GM06990 (cell line): ENCODE measurements at places on chromosomes 3 and 15.

GRCh38 chr3:12992629-12993516, 80.4 kb downstream of the IQSEC1 start:
- DNase-seq: no peak

GRCh38 chr3:52231502-52232278, 6.2 kb upstream of the TLR9 start:
- peak; percentile 70 for DNase-seq

DNA sequence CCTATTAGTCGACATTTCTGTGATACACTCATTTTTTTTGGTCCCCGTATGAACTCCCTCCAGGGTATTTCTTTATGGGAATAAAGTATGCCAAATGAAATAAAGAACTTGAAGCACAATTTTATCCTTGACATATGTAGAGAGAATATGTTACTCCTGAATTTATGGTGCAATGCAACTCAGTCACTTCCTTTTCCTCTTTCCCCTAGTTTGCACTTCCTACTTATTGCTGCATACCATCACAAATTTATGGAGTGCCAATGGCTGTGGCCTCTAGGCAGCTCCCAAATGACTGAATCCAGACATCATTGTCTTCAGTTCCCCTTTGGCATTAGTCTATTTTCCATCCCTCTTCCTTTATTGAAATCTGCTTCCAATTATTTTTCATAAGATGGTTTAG, 403.5 kb downstream of the FHIT start:
- DNase-seq: no peak

GRCh38 chr3:113177526-113177925, 33.8 kb upstream of the BOC start:
- no peak for DNase-seq

DNA sequence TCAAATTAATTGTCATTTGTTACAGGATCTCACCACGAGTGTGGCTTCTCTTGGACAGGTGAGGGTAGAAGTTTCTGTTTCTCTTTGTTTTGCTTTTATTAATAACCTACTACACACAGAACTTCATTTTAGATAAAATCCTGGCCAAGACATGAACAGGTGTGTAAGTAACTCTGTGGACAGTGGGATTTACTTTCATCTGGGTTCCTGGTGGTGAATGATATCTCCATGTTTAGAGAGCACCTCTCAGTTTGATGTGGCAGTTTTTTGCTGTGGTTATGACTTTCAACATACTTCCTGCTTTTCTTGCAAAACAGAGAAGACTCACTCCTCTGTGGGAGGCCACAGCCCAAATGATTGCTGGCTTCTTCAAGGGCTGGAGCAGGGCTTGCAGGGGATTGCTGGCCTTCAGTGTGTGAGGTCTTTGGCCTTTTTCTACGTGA, 71.1 kb upstream of the XCR1 start:
- peak; percentile 64 for DNase-seq

DNA sequence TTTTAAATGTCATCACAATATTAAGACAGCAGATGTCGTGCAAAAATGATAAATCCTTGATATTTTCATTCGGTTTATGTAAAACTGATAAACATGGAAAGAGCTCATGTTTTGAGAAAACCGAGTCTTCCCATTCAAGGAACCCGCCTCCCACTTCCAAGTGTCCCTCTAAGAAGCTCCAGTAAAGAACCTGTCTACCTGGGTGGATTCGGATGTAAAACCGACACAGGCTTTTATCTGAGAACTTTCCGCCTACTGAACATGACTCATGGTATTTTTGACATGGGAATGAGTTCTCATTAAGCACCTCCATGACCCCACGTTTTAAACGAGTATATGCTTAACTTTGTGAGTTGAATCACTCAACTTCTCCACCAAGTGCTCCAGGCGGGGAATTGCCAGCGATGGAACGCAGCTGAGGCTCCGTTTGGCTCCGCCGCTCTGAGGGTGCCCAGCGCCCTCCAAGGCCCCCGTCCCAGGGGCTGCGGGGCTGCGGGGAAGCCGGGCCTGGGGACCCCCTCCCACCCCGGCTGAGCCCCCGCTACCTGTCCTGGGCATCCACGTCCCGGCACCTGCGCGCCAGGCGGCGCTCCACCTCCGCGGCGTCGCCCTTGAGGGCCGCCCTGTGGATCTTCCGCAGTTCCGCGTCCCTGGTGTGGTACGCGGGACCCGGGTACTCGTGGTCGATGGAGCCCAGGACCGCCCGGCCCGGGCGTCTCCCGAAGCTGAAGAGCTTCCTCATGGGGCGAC, 119.9 kb downstream of the LMLN start:
- no peak for DNase-seq

- DNase-seq: no peak
Observed at GRCh38 chr3:127456471-127457093, 134.0 kb downstream of the TPRA1 start.

GRCh38 chr3:181457756-181458155, 254.0 kb upstream of the SOX2 start:
- no peak for DNase-seq

DNA sequence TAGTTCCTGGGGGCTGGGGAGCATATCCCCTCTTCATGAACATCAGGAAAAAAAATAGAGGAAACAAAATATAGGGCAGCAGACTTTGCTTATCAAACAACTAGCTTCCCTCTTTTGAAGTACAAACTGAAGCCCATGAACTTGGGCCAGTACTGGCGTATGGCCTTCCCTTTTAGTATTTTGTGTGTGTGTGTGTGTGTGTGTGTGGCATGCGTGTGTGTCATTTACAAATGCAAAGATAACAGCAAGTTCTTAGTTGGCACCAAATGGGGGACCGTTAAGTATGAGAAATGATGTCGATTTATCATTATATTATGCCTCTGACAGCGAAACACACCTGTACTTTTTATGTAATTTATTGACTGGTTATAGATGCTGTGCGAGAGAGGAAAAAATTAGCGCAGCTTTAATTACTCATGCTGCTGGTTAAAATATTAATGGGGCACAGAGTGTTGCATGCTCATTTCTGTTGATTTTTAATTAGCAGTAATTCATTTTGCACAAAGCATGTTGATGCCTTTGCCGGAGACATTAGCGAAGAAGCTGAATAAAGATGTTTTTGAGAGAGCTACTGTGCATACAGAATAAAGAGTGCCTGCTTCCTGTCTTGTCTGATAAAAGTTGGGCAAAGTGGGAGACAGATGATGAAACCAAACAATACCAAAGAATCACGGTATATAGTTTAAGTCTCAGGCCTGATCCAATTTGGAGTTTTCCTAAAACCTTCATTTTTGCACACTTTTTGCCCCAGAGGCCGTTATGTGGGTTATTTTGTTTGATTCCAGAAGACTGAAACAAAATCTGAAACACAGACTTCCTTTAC, 297.1 kb downstream of the SATB1 start:
- DNase-seq: peak; percentile 18

DNA sequence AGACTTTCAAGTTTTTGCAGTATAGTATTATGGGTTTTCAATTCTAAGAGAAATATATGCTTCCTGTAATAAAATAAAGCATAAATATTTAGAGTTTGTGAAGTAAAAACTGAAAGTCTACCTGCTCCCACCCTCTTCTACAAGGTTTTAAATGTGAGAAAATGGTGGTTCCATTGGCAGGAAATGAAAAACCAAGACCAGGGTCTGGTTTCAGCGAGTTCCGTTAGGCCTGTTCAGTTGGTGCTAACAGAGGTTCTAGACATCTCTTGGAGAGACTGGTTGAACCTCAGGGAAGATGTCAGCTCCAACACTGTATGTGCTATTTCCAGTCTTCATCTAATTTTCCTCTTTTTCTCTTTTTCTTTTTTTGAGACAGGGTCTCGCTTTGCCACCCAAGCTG, 11.8 kb upstream of the MYO1E start:
- peak; percentile 39 for DNase-seq

DNA sequence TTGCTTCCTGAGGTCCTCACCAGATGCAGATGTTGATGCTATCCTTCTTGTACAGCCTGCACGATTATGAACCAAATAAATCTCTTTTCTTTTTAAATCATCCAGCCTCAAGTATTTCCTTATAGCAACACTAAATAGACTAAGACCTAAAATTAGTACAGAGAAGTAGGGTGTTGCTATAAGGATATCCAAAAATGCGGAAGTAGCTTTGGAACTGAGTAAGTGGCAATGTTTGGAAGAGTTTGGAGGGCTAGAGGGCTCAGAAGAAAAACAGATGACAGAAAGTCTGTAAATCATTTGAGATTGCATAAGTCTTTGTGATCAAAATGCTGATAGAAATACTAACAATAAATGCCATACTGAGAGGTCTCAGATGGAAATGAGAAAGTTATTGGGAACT, 894.9 kb downstream of the DIPK2A start:
- DNase-seq: no peak

- no peak for DNase-seq
Observed at GRCh38 chr3:134464064-134464688, 21.6 kb downstream of the ANAPC13 start.

GRCh38 chr3:188557235-188557634, 403.3 kb downstream of the LPP start:
- no peak for DNase-seq

- no peak for DNase-seq
Observed at GRCh38 chr3:197105786-197106185, 76.2 kb upstream of the MELTF start.

DNA sequence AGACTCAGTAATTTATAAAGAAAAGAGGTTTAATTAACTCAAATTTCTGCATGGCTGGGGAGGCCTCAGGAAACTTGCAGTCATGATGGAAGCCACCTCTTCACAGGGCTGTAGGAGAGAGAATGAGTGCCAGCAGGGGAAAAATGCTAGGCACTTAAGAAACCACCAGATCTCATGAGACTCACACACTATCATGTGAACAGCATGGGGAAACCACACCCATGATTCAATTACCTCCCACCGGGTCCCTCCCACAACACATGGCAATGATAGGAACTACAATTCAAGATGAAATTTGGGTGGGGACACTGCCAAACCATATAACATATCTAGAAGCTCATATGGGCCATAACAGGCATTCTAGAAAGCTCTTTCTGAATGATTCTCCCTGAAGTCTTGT, 190.3 kb downstream of the WNT5A start:
- DNase-seq: no peak
